Bronchial epithelial cell (primary cell): ENCODE measurements at places on chromosomes 12 and 14. TPM values are rescaled to one million over a fixed set of nuclear protein-coding genes. Genes with fewer than 3 reads are reported as not detected.

The OTX2 gene
- not detected in 2 replicates for total RNA-seq

The LPAR5 gene
- total RNA-seq, result 2.1 and 4.1 TPM in 2 replicates

The CCDC198 gene
- not detected in 2 replicates for total RNA-seq

The SLC17A8 gene
- total RNA-seq, result not detected in 2 replicates

The TIGAR gene
- 10.0 and 11.8 TPM in 2 replicates for total RNA-seq

The ABCC9 gene
- 0.79 and 2.4 TPM in 2 replicates for total RNA-seq

The SMAGP gene
- total RNA-seq, result 7.4 and 23.8 TPM in 2 replicates

The POTEG gene
- not detected in 2 replicates for total RNA-seq

The TOMM20L gene
- total RNA-seq, result not detected in 2 replicates

The ACOT6 gene
- not detected in 2 replicates for total RNA-seq

The GLIPR1L1 gene
- total RNA-seq, result not detected in 2 replicates

The SLC39A2 gene
- under 0.01 and 0.26 TPM in 2 replicates for total RNA-seq

The CEP128 gene
- total RNA-seq, result 2.4 and 6.6 TPM in 2 replicates

The B3GNT4 gene
- 0.53 and 2.0 TPM in 2 replicates for total RNA-seq

The ARHGDIB gene
- total RNA-seq, result 0.53 and 1.2 TPM in 2 replicates

The WSB2 gene
- 125 and 234 TPM in 2 replicates for total RNA-seq

The GARIN6 gene
- not detected in 2 replicates for total RNA-seq

The KRT6B gene
- 287 and 1,881 TPM in 2 replicates for total RNA-seq

The FAM90A1 gene
- not detected in 2 replicates for total RNA-seq
